ENCODE measurements at places on chromosomes 2 and 18.

- DNase-seq, result no peak
Observed at GRCh38 chr18:3924455-3924854, 474.5 kb downstream of the TGIF1 start.

DNA sequence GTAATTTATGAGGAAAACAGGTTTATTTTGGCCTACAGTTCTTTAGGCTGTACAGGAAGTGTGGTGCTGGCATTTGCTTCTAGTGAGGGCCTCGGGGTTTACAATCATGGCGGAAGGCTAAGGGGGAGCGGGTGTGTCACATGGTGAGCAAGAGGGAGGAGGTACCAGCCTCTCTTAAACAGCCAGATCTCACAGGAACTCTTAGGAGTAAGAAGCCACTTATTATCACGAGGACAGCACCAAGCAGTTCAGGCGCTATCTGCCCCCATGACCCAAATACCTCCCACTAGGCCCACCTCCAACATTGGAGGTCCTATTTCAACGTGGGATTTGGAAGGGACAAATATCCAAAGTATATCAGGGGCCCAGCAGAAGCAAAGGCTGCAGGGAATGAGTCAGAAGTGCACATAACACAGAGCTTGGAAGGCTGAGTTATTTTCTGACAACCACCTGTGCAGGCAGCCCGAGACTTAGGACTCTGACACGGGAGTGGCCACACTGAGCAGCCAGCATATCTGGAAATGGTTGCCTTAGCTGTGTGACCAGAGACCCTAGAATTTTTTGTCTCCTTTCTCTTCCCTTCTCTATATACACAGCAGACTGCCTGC, 170.9 kb downstream of the PRPF40A start:
- no peak for DNase-seq

DNA sequence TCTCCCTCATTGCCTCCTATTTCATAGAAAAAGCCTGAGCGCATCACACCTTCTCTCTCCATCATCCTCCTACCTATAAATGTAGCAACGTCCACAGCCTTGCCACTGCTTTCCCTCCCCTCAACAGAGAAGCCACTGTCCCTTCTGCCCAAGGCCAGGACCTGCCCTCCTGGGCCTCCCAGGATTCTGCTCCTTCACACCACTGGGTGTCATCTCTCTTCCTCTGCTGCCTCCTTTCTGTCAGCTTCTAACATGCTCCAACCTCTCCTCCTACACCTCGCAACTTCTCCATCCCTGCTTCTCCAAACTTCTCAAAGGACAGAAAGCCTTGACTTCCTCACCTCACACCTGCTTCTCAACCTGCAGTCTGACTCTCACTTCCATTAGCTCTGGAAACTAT, 21.2 kb upstream of the ME2 start:
- no peak for DNase-seq

DNA sequence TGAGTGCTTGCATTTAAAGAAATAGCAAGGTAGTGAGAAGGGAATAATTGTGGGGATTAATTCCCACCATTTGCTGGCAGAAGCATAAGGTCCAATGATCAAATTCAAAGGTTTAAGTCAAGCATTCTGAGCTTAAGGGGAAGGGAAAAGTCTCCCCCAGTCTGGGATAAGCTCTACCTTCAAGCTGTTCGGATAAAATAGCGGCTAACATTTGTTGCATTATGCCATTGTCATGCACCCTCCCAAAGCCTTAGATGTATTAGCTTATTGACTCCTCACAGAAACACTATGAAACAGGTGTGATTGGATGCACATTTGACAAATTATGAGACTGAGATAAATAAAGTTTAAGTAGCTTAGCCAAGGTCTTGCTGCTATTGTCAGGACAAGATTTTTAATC, 52.2 kb upstream of the TGIF1 start:
- no peak for DNase-seq

DNA sequence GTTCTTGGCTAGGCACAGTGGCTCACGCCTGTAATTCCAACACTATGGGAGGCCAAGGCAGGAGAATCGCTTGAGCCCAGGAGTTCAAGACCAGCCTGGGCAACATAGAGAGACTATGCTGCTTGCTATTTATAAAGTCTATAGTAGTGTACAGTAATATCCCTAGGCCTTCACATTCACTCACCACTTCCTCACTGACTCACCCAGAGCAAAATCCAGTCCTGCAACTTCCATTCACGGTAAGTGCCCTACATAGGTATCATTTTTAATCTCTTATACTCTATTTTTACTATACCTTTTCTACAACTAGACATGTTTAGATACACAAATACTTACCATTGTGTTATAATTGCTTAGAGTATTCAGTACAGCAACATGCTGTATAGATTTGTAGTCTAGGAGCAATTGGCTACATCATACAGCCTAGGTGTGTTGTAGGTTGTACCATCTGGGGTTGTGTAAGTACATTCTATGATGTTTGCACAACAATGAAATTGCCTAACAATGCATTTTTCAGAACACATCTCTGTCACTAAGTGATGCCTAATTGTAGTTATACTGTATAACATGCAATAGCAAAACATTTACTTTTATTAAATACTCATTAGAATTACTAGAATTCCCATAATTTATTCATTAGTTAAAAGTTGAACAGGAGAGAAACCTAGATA, 8.8 kb downstream of the DHX57 start:
- no peak for DNase-seq

All from activated CD4-positive, alpha-beta T cell treated with anti-CD3 and anti-CD28 coated beads for 24 hours (primary cell).